ENCODE measurements at places on chromosomes 12 and 14. TPM values are rescaled to one million over a fixed set of nuclear protein-coding genes. Genes with fewer than 3 reads are reported as not detected.

TSPAN11 gene
- 0.44 TPM for total RNA-seq

VASH1 gene
- 10.1 TPM for total RNA-seq

FZD10 gene
- total RNA-seq = 0.19 TPM

LTB4R2 gene
- 1.9 TPM for total RNA-seq

SIX4 gene
- total RNA-seq = 4.0 TPM
